ENCODE measurements at places on chromosomes 4 and X.

- no peak for DNase-seq
These were observed 297.1 kb downstream of the PPP3CA start for GRCh38 chr4:101050088-101050836.

GRCh38 chr4:609400-610050 lies 15.8 kb upstream of the PDE6B start:
- no peak for DNase-seq

DNA sequence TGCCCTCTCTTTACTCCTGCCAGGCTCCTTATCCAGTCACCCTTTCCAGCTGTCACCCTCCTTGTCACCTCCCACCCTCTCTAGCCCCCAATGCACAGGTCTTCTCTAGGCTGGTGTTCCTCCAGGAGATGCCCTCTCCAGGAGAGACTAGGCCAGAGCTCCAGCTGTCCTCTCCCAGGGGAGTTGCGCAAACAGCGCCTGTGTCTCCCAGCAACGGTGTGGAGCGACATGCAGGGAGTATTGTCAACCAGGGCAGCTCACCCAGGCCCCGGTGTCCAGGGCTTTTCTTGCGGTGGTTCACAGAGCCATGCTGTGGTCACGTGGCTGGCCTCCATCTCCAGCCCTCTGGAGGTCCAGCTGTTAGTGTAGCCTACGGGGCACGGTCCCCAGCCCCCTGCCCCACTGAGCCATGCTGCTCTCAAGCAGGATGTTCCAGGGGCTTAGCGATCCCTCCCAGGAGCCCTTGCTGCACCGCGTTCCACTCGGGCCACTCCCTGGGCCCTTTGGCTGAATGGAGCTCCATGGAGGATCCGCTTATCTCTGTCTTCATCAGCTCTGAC lies 34.8 kb downstream of the CCNQ start:
- no peak for DNase-seq

GRCh38 chrX:134810211-134810610 lies 151.9 kb upstream of the PLAC1 start:
- DNase-seq = no peak

- no peak for DNase-seq
These were observed 511.2 kb downstream of the INPP4B start for GRCh38 chr4:142334931-142335330.

DNA sequence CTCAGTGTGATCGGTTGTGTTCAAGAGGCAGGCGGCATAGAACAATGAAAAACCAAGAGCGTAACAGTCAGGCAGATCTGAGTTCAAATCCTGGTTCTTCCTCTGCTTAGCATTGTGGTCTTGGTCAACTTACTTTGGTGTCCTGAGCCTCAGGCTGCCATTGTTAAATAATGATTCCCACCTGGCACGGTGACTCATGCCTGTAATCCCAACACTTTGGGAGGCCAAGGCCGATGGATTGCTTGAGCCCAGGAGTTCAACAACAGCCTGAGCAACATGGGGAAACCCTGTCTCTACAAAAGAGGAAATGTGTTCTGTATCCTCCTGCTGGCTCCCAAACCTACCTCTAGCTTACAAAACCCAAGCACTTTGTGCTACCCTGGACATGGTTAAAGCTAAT lies 129.0 kb upstream of the STX18 start:
- no peak for DNase-seq

GRCh38 chr4:79431839-79432238 lies 23.8 kb upstream of the GK2 start:
- DNase-seq = no peak

DNA sequence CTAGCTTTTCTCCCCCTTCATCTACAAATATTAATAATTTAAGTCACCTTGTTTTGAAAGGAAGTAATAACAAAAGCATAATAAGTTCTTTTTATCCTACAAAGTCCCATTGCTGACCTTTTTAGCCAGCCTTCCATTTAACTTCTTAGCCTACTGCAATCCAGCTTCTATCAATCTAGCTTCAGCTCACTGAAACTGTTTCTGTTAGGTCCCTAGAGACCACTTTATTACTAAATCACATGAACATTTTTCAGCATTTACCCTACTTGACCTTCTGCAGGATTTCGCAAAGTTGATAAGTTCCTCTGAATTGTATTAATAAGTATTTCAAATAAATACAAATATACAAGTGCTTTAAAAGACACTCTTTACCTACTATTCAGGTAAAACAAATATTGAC lies 186.5 kb downstream of the ANTXR2 start:
- DNase-seq = no peak
